Stimulated activated naive CD4-positive, alpha-beta T cell treated with Interleukin-2 at 50 U/mL for 16 hours (primary cell): ENCODE measurements at places on chromosomes 13 and 19.

GRCh38 chr13:32023698-32024097 lies 7.9 kb upstream of the FRY start:
- no peak for DNase-seq

DNA sequence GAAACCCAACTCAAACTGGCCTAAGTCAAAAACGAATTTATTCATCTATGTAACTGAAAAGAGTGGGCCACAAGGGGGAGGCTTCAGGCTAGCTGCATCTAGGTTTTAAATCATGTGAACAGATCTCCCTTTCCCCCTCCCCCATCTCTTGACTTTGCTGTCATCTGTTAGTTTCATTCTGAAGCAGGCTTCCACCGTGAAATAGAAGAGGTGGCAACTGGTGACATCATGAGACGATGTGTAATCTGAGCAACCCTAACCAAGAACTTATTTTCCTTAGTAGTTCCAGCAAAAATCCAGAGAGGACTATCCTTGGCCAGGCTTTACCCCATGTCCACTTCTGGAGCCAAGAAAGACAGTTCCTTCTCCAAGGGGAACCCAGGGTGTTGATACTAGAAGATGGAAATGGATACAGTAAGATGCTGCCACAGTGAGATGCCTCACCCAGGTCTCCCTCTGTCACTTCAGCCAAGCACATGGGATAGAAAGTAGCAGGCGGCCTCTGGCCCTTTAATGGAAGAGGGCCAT lies 9.4 kb downstream of the SAMD4B start:
- DNase-seq, result peak; percentile 9

DNA sequence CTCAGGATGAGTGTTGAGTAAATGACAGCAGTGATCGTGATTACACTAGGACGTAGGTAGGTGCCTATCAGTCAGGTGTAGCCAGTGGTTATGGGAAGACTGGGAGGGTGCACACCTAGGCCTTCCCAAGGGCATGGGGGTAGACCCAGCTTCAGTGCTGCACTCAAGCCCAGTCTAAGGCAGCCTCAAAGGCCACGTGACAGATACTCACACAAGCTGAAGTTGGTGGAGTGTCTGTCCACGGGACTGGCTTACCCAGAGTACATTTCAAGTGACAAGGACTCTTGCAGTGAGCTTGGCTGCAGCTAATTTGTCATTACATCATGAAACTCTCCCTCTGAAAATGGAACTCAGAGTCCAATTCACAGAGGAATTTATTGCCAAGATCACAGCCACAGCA lies 118.3 kb downstream of the SHISA2 start:
- no peak for DNase-seq

DNA sequence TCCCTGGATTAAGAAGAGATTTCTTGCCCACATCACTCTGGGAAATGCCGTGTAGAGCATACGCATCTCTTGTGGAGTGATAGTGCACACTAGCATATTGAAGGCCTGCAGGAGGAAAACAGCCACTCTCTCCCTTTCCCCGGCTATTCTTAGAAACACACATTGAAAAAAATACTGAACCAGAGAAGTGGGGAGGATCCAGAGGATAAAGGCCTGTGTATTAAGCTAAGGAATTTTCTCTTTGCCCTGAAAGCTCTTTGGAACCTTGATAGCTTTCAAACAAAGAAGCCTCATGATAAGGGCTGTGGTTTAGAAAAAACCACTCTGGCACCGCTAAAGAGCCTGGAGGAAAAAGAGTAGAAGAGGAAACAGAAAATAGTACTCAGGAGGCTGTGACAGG lies 386.1 kb upstream of the NBEA start:
- no peak for DNase-seq

GRCh38 chr13:45928176-45928575 lies 76.6 kb upstream of the SIAH3 start:
- no peak for DNase-seq

GRCh38 chr19:16575282-16575681 lies 3.1 kb upstream of the SLC35E1 start:
- DNase-seq, result no peak

- no peak for DNase-seq
Measured at GRCh38 chr19:13615890-13616289, 109.6 kb upstream of the CACNA1A start.
